ENCODE measurements at places on chromosomes 6 and 20.

GRCh38 chr6:155188707-155189496, 74.9 kb upstream of the CLDN20 start:
- DNase-seq = no peak

- DNase-seq = no peak
Measured at GRCh38 chr6:94462231-94462630, 1042.9 kb upstream of the EPHA7 start.

GRCh38 chr6:156699017-156699421, 78.2 kb upstream of the ARID1B start:
- DNase-seq = no peak

DNA sequence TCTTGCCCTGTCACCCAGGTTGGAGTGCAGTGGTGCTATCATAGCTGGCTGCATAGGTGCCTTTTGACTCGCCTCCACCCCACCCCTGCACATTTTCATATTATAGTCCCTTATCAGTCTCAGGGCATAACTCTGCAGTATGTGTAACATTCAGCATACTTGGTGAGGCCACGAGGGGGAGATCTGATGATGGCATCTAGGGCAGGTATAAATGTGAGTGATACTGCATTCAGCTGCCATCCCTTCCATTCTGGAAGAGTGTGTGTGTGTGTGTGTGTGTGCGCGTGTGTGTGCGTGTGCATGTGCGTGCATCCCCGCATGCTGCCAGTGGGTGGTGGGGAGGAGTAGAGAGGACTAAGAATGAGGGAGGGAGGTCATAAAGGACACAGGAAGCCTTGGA, 81.4 kb downstream of the JARID2 start:
- DNase-seq = no peak

DNA sequence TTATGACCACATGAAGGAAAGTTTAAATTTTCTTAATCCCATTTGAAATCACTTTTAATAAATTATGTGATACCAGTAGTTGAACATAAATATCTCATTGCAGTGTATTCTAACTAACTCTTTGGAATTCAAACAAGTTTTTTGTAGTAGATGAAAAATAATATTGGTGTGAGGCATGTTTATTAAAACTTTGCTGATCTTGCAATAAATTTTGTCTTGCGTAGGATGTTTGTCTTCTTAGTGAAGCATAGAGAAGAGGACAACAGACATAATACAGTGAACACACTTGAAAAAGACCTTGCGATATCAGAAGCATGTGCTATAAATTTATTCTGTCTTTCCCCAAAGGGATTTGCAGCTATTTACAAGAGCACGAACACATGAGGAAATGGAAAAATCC, 140.7 kb downstream of the HTR1B start:
- no peak for DNase-seq

DNA sequence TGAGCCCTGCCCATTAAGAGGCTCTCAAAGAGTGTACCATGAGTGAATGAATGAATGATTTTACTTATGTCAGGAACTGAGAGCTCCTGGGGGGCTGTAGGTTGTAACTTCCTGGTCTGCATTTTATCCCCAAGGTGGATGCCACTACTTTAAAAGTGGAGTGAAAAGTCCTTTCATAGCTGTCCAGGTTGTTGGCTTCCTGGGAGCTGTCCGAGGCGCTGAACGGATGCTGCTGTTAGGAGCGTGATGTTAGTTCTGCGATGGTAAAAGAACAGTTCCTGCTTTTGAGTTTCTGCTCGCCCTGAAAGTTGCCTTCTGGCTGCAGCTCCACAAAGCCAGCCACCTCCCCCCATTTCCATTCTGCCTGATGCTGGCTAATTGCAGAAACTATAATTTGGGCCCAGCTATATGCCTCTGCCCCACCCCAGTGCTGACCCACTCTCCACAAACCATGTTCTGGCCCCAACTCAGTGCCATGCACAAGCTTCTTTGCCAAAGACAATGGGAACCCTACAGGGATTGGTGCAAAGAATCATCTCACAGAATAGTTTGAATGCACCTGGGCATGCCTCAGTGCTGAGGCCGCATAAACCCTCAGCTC, 330.9 kb upstream of the CDH4 start:
- no peak for DNase-seq

DNA sequence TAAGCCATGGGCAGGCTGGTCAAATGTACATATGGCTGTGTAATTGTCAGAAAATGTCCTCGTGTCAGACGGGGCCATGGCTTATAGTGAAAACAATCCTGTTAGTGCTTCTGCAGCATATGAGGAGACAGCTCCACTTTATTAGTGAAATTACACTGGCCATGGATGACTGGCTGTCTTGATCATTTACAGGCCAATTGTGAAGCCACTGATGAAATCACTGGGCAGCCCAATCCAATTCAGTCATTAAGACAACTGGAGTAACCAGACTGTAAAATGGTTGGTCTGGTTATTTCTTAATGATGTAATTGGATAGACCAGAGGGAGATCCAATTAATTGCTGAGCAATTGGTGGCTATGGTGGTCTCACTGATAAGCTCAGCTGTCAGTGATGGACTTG, 749.5 kb downstream of the KIF16B start:
- no peak for DNase-seq

- no peak for DNase-seq
Measured at GRCh38 chr6:152783217-152783878, 32.8 kb downstream of the VIP start.

GRCh38 chr20:48813446-48813747, 14.4 kb downstream of the PREX1 start:
- no peak for DNase-seq

All from activated naive CD4-positive, alpha-beta T cell treated with anti-CD3 and anti-CD28 coated beads, Interleukin-2, amount 50 U/mL, for 72 hours (primary cell).